ENCODE measurements at places on chromosomes 3 and 15.
A peak's percentile ranks its signal among the peaks of the same experiment; 100 is the strongest.

DNA sequence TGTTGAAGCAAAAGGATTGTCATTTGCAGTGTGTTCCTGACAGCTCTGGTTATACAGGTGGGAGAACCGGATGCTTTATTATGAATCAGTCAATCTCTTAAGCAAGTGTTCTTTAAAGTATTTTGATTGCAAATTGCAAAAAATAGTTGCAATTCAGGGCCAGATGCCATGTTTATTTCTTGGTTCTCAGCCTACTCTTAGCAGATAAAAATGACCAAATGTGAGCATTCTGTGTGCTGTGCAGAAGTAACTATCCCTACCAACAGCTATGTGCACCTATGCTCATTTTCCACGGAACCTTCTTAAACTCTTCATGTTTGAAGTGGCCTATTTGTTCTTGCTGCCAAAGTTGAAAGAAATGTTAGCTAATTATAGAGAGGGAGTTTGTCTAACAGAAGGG lies 262.3 kb upstream of the RASGRP1 start:
- DNase-seq: no peak

- no peak for DNase-seq
These were observed 431.8 kb upstream of the CCDC54 start for GRCh38 chr3:106945435-106945834.

DNA sequence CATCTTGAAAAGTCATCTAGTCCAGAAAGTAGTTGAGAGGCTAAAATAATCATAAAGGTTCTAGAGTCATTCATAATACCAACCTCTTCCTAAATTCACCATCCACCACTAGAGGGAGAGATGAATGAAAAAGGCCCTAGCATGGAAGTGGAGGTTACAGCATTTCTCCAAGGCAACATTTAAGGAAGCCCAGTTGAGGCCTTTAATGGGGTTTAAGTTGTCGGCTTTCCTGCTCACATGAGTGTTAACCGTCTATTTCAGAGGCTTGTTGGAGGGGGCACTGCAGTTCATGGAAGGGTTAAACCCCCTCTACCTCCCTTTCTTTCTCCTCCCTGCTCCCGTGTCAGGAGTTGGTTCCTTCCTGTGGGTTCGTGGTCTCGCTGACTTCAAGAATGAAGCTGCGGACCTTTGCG lies 3.8 kb upstream of the SLCO3A1 start:
- DNase-seq: peak; percentile 34

DNA sequence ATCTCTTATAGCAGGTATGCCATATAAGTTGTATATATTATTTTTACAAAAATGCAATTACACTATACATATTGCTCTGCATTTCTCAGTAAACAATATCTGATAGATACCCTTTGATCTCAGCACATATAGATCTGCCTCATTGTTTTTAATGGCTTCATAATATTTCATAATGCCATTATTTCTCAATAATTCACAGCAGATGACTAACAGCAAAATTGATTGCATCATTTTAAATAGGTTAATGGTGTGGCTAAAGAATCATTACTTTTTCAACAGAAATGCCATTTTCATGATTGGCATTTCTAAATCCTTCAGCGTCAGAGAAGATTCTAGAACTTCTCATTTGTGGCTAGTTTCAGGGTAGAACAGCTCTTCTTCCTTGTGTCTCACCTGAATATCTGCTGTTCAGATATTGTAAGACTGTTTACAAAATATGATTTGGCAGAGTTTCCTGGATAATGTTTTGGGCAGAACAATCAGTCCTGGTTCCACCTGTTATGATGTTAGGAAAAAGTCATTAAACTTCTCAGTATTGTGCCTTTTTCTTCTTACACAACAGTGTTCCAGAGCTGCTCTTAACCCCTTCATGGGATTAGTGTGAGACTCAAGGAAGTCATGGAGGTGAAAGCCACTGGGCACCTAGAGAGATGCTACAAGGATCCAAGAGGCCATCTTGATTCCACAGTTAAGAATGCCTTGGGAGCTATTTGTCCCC lies 397.6 kb upstream of the THBS1 start:
- DNase-seq: no peak

DNA sequence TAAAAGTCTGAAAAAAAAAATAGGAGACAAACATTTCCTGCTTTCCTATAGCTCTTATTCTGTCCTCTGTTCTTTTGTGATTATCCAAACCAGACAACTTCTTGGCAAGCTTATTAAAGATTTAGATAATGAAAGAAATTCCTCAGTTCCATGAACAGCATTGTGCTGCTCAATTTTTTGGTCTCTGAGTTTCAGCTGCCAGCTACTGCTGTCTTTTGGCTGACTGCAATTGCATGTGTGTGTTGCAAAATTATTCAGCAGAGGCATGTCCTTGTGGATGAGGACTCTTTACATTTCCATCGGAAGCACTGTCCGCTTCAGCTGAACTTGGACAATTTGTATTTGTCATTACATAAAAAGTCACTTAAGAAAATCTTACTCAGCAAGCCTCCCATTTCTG lies 397.3 kb upstream of the RASGRP1 start:
- DNase-seq: no peak

GRCh38 chr3:13024765-13025065 lies 48.5 kb downstream of the IQSEC1 start:
- DNase-seq: no peak

DNA sequence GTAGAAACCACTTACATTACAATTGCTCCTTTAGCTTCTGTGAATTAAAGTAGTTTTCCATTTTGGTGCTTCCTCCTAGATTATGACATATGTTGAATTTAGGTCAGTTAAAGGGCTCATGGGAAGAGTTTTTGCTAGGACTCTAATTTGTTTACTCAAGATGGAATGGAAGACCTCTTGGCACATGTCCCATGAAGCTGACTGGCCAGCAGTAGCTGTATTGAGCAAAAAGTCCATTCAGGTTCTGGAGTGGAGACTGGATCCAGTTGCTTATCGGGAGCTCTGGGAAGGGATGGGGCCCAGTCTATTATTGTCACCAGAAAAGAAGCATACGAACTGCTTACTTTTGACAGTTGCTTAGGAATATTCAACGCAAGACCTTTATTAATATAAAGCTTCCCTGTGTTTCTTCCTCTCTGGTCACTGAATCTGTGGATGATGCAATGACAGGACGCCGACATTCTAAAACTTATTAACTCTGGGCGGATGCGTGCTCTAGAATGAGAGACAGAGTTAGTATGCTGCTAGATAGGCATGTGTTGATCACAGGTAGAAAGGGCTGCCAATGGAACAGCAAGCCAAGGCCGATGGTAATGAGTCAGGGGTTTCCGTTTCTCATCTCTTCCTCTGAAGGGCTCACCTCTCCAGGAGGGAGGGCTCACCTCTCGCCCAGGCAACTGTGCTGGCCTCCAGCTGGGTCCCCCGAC lies 155.8 kb downstream of the NR1D2 start:
- DNase-seq: no peak

GRCh38 chr3:127477396-127477795 lies 113.1 kb downstream of the TPRA1 start:
- no peak for DNase-seq

DNA sequence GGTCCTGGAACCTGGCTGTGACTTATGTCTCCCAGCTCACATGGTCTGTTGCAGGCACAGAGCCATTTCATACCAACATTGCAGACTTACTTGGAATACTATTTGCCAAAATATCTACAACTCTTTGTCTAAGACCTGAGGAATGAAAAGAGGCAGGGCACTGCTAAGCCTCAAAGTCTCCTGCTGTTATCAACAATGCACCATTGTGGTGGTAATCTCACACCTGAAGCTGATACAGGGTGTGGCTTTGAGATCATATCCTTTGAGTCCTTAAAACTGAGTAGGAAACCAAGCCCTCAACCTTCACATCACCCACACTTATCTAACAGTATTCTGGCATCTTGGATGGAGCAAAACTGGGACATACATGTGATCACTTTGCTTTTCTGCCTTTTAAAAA lies 782.0 kb downstream of the EPHA3 start:
- DNase-seq: no peak

DNA sequence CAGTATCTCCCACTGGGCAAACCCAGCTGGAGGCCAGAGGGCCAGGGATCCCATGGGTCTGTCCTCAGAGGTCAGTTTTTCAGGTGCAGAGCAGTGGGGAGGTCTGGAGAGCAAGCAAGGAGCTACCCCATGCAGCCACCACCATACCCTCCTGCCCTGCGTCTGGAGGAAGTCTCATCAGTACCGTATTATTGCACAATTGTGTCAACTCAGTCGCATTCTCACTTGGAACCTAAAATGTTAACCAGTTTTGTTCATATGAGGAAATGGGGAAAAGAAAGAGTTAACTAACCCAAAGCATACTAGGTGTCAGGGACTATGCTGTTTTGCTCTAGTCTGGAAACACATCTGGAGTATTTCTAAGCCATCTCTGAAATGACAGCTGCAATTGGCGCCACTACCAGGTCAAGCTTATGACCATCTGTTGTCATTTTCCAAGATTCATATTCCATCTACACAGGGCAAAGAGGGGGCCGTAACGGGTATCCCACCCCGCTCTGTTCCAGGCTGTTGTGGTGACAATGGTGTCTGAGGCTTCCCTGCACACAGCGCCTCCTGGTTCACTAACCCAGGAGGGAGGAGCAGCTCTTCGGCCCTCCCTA lies 16.9 kb upstream of the APBA2 start:
- no peak for DNase-seq

DNA sequence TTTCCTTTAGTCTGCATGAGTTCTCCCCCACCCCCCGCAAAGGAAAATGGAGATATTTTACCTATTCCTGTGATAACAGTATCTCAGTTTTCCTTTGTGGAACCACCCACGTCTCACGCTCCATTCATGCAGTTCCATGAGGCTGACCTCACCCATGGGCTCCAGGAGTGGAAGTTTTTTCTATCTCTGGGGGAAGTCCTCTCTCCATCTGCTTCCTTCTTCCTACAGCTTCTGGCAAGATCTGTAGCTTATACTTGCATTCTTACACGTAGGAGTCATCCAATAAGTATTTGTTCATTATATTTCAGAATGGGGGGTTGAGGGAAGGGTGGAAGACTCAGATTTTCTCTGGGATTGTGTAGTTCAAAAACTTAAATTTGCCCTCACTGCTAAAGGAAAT lies 5.8 kb upstream of the GLCE start:
- no peak for DNase-seq

DNA sequence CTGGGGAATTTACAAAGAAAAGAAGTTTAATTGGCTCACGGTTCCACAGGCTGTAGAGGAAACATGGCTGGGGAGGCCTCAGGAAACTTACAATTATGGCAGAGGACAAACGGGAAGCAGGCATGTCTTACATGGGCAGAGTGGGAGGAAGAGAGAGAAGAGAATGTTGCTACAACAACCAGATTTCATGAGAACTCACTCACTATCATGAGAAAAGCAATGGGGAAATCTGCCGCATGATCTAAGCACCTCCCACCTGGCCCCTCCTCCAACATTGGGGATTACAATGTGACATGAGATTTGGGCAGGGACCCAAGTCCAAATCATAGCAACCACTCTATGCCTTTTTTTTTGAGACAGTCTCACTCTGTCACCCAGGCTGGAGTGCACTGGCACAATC lies 28.8 kb downstream of the PCNP start:
- no peak for DNase-seq

DNA sequence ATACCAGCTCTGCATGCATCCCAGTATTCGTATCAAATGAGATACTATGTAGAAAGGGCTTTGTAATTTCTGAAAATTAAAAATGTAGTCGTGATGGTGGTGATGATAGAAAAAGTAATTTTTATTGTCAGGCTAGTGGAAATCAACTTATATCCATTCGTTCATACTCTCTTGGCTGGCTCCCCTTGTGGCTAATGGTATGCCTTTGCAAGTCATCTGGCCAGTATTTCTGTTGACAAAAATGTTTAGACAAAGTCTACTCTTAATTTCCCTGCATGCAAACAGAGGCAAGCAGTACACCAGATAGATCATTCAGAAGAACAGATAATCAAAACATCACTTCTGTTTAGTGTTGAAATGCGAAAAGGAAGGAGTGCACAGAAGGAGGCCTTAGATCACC lies 49.6 kb upstream of the DUT start:
- DNase-seq: no peak

DNA sequence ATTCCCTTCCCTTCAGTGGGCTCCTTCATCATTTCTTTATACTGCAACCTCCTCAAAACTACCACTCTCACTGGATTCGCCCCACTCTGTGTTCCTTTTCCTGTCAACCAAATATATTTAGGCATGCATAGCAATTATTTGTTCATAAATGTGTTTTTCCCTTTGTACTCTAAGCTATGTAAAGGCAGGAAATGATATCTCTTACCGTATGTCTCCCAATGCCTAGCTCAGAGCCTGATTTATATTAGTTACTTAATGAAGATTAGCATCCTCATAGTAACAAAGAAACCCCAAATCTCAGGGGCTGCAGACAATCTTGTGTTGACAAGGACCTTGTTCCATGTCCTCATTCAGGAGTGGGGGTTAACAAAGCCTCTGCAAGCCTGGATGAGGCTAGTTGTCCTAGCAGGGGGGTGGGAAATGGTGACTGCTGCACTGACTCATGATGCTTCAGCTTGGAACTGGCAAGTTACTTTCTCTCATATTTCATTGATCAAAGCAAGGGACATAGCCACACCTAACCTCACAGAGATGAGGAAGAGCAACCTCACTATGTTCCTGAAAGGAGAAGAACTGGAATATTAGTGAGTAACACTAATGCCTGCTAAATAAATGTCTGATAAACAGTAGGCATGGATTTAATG lies 15.2 kb downstream of the PHLDB2 start:
- no peak for DNase-seq

Data from HAP-1 (cell line).